MM.1S (cell line): ENCODE measurements at places on chromosomes 16 and 17.

DNA sequence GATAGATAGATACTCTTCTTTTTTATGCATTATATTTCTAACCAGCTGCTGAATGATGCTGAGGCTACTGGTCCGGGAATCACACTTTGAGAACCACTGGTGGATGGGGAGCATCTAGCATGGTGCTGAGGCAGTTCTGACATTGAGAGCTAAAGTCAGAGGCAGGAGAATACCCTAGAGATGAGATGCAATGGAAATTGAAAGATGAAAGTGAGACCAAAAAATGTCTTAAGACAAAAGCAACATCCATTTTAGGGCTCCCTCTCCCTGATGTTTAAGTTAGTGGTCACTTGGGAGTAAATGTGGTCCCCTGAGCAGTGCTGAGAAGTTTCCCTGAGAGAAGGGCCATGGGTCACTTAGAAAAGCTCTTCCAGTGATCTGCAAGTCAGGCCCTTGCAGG is 6.8 kb downstream of the PCTP start:
- no peak for DNase-seq
- H3K4me1 ChIP-seq: no peaks in the 10 kb centered on the region
- H3K36me3 ChIP-seq: no peaks in the 10 kb centered on the region
- no peak overlapping the region for H3K27ac ChIP-seq
- H3K27me3 ChIP-seq: no peaks in the 10 kb centered on the region

DNA sequence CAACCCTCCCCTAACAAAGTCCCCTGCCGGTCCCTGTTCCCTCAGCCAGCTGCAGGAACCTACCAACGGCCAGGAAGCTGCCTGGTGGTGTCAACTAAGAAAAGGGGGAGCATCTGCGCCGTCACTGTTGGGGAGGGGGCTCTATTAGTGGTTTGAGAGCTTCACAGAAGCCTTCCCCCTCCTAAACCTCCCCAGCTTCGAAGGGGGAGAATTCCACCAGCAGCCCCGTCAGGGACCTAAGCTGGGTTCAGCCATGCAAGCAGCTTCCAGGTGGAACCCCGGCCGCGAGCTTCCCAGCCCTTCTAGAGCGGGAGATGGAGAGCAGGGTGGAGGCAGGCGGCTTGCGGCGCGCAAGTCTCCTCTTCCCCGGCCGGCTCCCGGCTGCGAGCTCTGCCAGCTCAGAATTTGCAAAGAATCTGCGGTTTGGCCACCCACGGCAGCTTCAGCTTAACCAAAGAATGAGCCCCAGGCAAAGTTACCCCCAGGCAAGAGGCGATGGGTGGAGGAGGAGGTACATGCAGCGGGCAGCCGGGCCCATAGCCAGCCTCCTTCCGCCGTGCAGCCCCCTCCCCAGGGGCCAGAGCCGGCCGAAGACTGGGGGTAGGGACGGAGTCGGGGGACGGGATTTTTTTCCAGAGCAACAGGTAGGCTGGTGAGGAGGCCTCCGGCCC is 33.7 kb downstream of the DDX19A start:
- no peaks in the 10 kb centered on the region for H3K36me3 ChIP-seq
- H3K27ac ChIP-seq: peak overlapping the region; percentile 94
- H3K27me3 ChIP-seq: no peaks in the 10 kb centered on the region
- no peaks in the 10 kb centered on the region for H3K4me1 ChIP-seq
- H3K4me3 ChIP-seq: peak overlapping the region; percentile 99

DNA sequence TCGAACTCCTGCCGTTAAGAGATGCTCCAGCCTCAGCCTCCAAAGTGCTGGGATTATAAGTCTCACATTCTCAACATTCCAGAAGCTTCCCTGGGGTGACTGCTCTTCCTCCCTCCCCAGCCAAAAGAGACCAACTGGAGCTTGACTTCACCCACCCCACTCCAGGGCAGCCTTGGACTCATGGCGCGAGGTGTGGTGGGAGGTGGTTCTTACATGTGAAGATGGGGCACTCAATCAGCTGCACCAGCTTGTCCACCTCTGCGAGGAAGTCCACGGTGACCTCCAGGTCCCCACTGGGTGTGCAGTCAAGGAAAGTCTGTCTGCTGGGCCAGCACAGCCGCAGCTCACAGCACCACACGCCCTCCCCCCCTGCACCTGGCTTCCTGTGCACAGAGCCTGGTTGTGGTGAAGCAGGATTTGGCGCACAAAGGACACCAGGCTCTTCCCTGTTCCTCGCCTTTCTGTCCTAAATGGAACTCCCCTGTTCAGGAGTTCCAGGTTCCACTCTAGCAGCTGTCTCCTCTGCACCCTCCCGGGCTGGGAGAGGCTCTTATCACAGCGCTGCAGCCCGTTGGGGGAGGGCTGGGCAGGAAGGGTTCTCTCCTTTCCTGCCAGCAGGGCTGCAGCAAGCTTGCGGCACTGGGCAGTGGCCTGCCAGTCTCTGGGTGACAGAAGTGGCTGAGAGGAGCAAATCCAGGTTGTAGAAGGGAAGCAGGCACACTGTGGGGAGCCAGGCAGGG is 9.6 kb upstream of the MTSS2 start:
- no peaks in the 10 kb centered on the region for H3K4me1 ChIP-seq
- H3K4me3 ChIP-seq: no peak overlapping the region
- no peaks in the 10 kb centered on the region for H3K36me3 ChIP-seq
- no peak for DNase-seq
- no peaks in the 10 kb centered on the region for H3K27me3 ChIP-seq
- no peak overlapping the region for H3K27ac ChIP-seq

- no peaks in the 10 kb centered on the region for H3K4me1 ChIP-seq
- H3K4me3 ChIP-seq: no peak overlapping the region
- H3K36me3 ChIP-seq: no peaks in the 10 kb centered on the region
- no peak overlapping the region for H3K27ac ChIP-seq
- no peaks in the 10 kb centered on the region for H3K27me3 ChIP-seq
These were observed 1207.5 kb upstream of the GOT2 start for GRCh38 chr16:59941594-59941993.

- H3K36me3 ChIP-seq: no peaks in the 10 kb centered on the region
- no peak for DNase-seq
- H3K4me1 ChIP-seq: peaks cover 6% of the 10 kb centered on the region; the same call in 1 of the 2 replicates
- H3K4me3 ChIP-seq: no peak overlapping the region
- no peak overlapping the region for H3K27ac ChIP-seq
These were observed 2.8 kb downstream of the MARVELD3 start for GRCh38 chr16:71628810-71629209.

DNA sequence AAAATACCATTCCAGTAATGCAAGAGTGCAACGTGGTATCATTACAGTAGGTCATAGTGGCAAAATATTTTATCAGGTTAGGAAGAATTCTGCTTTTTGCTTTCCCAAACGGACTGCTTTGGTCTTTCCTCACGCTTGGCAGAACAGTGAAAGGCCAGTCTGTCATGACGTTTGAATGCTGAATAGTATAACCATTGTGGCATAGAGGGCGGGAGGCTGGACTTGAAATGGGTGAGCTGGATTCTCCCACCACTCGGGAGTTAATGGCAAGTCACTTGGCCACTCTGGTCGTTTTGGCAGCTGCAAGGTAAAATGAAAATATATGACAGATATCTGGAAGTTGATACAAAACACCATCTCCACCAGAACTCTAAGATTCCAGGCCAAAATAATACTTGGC is 391.2 kb downstream of the MAF start:
- no peak for DNase-seq
- H3K27ac ChIP-seq: no peak overlapping the region
- no peak overlapping the region for H3K4me3 ChIP-seq
- no peaks in the 10 kb centered on the region for H3K4me1 ChIP-seq
- H3K36me3 ChIP-seq: no peaks in the 10 kb centered on the region
- no peaks in the 10 kb centered on the region for H3K27me3 ChIP-seq

- no peak for DNase-seq
- H3K4me3 ChIP-seq: no peak overlapping the region
- H3K4me1 ChIP-seq: no peaks in the 10 kb centered on the region
- H3K36me3 ChIP-seq: no peaks in the 10 kb centered on the region
- H3K27ac ChIP-seq: no peak overlapping the region
These were observed 71.3 kb downstream of the SRCIN1 start for GRCh38 chr17:38534498-38534885.

- no peak for DNase-seq
- no peak overlapping the region for H3K4me3 ChIP-seq
- no peaks in the 10 kb centered on the region for H3K36me3 ChIP-seq
- H3K27ac ChIP-seq: no peak overlapping the region
These were observed 1.3 kb upstream of the PDK2 start for GRCh38 chr17:50093807-50094206.

- no peaks in the 10 kb centered on the region for H3K27me3 ChIP-seq
- H3K27ac ChIP-seq: no peak overlapping the region
- H3K4me3 ChIP-seq: no peak overlapping the region
These were observed 86.8 kb upstream of the WSB1 start for GRCh38 chr17:27207073-27207513.

DNA sequence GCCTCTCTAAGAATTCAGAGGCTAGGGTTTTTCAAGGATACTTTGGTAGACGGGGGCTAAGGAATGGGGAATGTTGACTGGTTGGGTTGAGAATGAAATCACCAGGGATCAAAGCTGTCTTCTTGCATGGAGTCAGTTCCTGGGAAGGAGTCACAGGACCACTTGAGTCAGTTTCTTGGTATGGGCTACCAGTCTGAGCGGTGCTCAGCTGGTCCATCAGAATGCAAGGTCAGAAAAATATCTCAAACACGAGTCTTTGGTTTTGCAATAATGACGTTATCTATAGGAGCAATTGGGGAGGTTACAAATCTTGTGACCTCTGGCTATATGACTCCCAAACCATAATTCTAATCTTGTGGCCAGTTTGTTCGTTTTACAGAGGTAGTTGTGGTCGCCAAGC is 18.4 kb downstream of the CHD9NB start:
- H3K27ac ChIP-seq: no peak overlapping the region
- no peaks in the 10 kb centered on the region for H3K27me3 ChIP-seq
- no peaks in the 10 kb centered on the region for H3K4me1 ChIP-seq
- H3K36me3 ChIP-seq: no peaks in the 10 kb centered on the region
- no peak overlapping the region for H3K4me3 ChIP-seq
- DNase-seq: no peak

DNA sequence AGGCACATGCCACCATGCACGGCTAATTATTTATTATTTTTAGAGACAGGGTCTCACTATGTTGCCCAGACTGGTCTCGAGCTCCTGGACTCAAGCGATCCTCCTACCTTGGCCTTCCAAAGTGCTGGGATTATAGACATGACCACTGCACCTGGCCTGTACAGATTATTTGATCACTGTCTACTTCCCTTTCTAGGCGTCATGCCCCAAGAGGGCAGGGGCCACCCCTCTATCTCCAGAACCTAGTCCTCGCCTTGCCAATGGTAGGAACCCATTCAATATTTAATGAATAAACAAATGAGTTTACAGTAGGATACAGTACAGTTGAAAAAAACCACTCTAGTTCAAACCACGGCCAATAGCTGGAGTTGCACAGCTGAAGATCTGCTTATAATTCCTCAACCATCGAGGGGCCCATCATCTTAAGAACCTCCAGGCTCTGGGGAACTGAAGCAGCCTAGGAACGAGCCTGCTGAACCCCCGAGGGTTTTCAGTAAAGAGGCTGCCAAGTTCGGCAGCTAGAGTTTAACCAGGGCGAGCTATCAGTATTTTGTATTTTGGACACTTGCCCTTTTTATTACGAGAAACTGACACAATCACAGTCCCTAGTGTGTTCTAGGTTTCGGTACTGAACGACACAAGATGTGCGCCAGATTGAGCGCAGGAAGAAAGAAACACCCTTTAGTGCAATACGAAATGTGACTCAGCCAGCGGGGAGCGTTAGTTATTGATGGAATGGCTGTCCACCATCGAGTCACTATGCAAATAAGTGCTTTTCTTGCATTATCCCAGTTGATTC is 14.6 kb downstream of the ADCY9 start:
- peaks cover 11% of the 10 kb centered on the region for H3K27me3 ChIP-seq
- no peak overlapping the region for H3K27ac ChIP-seq
- H3K36me3 ChIP-seq: no peaks in the 10 kb centered on the region
- H3K4me1 ChIP-seq: no peaks in the 10 kb centered on the region

DNA sequence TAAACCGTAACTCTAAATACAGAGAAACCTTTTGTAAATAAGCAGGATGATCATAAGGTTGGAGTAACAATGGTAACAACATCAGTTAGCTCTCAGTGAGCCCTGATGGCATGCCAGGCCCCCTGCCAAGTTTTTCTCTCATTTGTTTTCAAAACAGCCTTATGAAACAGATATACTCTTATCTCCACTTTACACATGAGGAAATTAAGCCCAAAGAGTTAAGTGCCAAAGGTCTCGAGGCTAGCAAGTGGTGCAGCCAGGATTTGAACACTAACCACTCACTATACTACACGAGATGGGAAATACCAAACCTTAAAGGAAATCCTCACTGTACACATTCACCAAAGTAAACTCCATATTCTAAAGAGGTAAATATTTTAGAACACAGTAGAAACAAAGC is 15.0 kb downstream of the USP31 start:
- no peak overlapping the region for H3K27ac ChIP-seq
- DNase-seq: no peak
- H3K36me3 ChIP-seq: no peaks in the 10 kb centered on the region
- no peaks in the 10 kb centered on the region for H3K4me1 ChIP-seq

DNA sequence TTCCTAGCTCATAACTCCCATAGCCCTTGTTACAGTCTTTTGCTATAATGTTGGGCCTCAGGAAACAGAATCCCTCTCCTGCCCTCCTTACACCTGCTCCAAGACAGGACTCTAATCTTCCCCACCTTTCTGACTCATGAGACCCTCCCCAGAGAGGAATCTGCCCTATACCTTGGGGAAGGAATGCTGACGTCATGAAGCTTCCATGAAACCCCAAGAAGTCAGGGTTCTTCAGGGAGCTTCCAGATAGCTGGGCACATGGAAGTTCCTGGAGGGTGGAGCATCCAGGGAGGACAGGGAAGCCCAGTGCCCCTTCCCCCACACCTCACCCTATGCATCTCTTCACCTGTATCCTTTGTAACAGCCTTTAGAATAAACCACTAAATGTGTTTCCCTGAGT is 285.7 kb downstream of the SOX9 start:
- H3K4me3 ChIP-seq: no peak overlapping the region
- H3K4me1 ChIP-seq: peaks cover 20% of the 10 kb centered on the region
- H3K36me3 ChIP-seq: peaks cover 8% of the 10 kb centered on the region; the same call in 1 of the 2 replicates

DNA sequence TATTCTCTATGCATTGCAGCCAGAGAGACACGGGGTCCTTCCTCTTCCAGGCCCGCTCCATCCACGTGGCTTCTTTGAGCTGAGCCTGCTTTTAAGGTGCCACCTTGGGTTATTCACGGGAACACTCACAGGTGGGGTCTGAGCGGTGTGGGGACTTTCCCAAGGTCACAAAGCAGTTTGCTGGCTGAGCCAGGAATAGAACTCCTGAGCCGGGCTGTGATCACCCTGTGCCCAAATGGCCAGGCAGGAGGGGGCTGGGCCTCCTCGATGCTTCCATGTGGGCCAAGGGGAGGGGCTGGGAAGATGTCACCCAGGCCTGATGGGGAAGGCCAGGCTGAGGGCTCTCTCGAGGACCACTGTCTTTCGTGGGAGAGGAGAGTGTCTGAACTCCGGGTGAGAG is 13.0 kb upstream of the GSE1 start:
- no peak overlapping the region for H3K27ac ChIP-seq
- no peak for DNase-seq
- no peaks in the 10 kb centered on the region for H3K4me1 ChIP-seq
- H3K27me3 ChIP-seq: no peaks in the 10 kb centered on the region

- H3K36me3 ChIP-seq: no peaks in the 10 kb centered on the region
- H3K4me3 ChIP-seq: no peak overlapping the region
- no peaks in the 10 kb centered on the region for H3K27me3 ChIP-seq
- no peak overlapping the region for H3K27ac ChIP-seq
These were observed 85.1 kb downstream of the PRKCA start for GRCh38 chr17:66387392-66387981.
